ENCODE measurements at places on chromosomes 4 and X.

GRCh38 chr4:88866862-88867550, 169.4 kb upstream of the NAP1L5 start:
- no peak for DNase-seq

DNA sequence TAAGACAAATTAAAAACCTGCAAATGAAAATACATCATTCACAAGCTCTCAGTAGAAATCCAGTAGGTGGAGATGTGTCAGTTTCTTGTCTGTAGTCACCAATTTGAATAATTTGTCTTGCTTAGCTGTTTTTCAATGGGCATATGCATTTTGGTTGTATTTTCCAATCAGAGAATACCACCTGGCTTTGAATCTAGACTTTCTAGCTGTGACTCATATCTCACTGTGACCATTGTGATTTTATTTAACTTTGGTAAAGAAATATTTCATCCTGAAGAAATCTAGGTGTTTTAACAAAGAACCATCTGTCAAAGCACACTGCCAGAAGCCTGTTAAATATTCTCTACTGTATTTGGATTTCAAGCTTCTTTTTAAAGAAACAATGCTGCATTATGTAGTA, 1650.6 kb upstream of the IGFBP7 start:
- no peak for DNase-seq

GRCh38 chr4:187500796-187501195, 494.8 kb upstream of the ZFP42 start:
- DNase-seq: no peak

DNA sequence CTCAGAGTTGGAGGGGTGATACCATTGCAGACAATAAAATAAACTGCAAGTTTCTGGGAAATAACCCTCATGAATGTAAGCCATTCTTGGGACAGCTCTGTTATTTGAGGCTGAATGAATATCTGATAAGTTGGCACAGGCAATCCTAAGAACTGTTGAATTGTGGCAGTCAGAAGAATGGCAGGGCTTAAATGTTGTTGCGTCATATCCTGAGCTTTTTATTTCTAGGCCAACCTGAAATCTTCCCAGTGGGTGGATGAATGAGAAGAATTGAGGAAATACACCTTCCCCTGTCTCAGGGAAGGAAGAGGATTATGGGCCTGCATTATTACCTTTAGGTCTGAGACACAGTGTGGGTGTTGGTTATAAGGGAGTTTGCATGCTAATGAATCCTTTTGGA, 64.4 kb upstream of the C4orf54 start:
- no peak for DNase-seq

DNA sequence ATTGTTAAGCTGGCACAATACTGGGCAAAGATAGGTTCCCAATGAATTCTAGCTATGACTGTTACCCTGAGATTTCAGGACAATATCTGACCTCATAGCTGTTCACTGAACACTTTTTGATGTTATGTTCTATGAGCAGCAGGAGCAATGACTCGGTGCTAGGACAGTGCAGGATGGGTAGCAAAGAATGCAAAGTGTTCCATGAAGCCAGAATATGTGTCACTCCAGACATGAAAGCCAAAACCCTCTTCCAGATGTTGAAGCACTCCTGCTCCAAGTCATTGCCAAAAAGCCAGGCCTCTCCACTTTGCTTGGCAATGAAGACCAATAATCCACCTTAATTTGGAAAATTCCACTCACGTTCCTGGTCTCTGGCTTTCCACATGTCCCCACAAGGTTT, 300.9 kb upstream of the CPEB2 start:
- DNase-seq: no peak

DNA sequence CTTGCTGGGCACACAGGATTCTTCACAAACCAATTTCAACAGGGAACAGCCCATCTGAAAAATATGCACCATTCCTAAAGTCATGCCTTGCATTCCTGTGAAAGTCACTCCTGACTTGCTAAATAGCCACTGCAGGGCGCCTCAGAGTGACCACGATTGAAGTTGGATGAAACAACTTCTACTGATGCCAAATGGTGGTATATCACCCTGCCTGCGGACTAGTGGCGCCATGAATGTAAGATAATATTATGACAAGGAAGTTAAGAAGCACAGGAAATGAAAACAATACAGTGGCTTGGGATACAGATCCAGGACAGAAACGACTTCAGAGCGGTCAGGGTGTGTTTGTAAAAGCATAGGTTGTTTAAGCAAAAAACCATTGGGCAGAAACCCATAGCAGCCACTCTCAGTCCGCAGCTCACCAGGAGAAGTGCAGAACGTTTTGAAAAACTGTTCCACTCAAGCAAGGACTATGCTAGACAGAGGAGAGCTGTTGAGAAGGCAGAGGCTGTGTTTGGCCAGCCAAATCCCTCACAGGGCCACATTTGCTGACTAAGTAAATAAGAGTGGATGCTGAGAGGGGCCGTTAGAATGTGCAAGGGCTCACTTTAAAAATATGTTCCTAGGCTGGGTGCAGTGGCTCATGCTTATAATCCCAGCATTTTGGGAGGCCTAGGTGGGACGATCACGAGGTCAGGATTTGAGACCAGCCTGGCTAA, 250.4 kb downstream of the PTTG2 start:
- DNase-seq: no peak

GRCh38 chrX:154657226-154657805, 3.9 kb upstream of the CTAG2 start:
- DNase-seq: no peak

DNA sequence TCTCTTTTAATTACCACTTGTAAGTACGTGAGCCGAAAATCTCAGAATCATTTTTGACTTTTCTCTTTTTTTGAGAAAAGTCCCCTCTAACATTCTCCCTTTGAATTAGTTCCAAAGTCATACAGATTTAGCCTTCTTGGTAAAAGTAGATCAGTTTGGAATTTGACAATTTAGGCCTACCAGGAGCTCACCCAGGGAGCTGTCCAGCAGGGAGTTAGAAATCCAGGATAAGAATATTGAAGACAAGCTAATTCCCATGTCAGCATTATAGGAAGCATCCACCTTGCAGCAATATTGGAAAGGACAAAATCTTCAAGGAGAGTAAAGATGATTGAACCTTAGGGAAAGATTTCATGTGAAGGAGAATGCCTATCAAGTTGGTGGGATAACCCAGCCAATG, 352.2 kb upstream of the CPEB2 start:
- DNase-seq: no peak

DNA sequence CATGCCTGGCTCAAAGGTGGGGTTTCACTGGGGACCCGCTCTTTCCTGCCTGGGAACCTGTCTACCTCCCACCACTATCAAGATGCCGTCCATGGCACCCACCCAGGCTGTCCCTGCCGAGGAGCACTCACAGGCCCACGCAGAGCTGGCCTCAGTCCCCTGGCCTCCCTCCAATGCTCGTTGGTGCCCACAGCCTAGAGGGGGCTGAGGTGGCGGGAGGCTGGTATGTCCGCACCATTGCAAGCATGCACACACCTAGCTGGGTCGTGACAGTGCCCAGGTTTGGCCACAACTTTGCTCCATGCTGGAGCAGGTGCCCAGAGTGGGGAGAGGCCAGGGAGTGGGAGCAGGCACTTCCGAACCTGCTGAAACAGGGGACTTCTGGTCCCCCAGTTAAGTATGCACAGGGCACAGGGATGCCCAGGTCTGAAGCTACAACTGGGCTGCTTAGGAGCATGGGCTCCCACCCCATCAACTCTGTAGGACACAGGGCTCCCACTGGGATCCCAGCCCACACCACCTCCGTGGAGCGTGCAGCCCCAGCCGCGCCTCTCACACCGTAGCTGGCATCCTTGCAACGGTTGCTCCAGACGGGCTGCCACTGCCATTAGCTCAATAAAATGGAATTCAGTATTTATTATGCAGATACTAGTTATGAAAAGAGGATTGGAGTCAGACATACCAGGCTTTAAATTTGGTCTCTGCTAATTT, 1376.1 kb upstream of the TENM3 start:
- no peak for DNase-seq

DNA sequence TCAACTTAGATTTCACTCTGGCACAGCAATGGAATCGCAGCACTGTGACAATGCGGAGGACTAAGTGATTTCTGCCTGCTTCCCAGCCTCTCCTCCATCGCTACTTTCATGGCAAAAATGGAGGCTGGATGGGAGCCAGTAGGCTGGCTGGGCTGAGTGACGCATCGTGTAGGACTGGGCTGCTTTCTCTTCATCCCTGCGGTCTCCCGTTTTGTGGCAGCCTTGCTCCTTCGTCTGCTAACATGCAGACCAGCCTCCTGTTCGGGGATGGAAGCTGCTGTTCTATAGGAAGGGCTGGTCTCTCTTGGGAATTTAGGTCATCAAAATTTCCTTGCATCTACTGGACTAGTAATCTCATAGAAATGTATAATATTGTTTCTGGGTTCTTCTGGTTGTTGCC, 15.8 kb upstream of the RGS12 start:
- no peak for DNase-seq

GRCh38 chr4:187128222-187128621, 404.6 kb upstream of the FAT1 start:
- DNase-seq: no peak

GRCh38 chr4:118284169-118284568, 68.6 kb downstream of the PRSS12 start:
- DNase-seq: no peak

GRCh38 chr4:138241281-138242075, 671 bp downstream of the SLC7A11 start:
- no peak for DNase-seq

- no peak for DNase-seq
These were observed 7.0 kb downstream of the JAKMIP1 start for GRCh38 chr4:6193399-6193798.

- no peak for DNase-seq
These were observed 841 bp downstream of the ACOT9 start for GRCh38 chrX:23742174-23742696.

DNA sequence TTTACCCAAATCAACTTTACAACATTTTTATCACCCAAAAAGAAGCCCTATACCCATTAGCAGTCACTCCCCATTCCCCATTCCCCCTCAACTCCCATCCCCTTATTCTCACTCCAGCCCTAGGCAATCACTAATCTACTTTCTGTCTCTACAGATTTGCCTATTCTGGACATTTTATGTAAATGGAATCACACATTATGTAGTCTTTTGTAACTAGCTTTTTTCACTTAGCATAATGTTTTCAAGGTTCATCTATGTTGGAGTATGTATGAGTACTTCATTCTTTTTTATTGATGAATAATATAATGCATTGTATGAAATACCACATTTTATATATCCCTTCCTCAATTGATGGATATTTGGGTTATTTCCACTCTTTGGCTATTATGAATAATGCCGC, 36.1 kb upstream of the HERC5 start:
- no peak for DNase-seq

DNA sequence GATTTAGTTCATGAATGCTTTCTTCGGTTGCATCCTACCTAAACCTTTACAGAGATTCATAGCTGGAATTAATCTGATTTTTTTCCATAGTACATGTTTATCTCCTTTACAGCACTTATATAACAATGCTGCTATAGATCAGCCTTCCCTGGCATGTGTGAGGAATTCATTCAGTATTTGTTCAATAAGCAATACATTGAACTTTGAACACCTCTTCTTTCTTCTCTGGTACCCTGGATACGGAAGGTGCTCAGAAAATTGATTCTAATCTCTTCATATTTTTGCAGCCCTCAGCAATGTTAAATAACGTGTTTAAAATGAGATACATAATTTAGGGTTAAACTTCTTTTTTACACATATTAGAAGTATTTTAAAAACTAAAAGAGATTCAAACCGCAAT, 467.4 kb downstream of the TRIML1 start:
- DNase-seq: no peak

GRCh38 chrX:103647630-103648029, 18.9 kb downstream of the TCEAL1 start:
- no peak for DNase-seq

All from stimulated activated CD8-positive, alpha-beta memory T cell treated with anti-CD3 and anti-CD28 coated beads, Interleukin-4, amount 100 ng/mL, for 1 hour (primary cell).